ENCODE measurements at places on chromosomes 1 and 21.

GRCh38 chr1:156412653-156413321, 43.8 kb downstream of the RHBG start:
- no peak for DNase-seq

DNA sequence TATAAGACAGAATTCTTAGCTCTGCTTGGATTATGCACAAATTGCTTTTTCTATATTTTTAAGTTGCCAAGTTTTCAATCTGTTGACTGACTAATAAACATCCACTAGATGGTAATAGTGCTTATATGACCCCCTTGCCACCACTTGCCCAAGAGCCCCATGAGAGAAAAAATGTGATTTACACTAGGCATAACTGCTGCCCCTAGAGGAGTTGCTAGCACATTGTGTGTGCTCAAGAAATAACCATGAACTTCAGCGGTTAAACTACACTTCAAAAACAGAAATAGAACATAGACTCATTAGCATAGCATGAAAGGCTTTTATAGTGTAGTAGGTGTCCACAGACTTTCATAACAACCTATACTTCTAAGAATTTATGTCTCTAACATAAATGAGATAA, 61.4 kb downstream of the BRINP3 start:
- DNase-seq: no peak

GRCh38 chr1:187471555-187471954, 642.8 kb downstream of the PLA2G4A start:
- DNase-seq: no peak

- DNase-seq: no peak
Observed at GRCh38 chr1:54144366-54144765, 8.4 kb downstream of the CDCP2 start.

DNA sequence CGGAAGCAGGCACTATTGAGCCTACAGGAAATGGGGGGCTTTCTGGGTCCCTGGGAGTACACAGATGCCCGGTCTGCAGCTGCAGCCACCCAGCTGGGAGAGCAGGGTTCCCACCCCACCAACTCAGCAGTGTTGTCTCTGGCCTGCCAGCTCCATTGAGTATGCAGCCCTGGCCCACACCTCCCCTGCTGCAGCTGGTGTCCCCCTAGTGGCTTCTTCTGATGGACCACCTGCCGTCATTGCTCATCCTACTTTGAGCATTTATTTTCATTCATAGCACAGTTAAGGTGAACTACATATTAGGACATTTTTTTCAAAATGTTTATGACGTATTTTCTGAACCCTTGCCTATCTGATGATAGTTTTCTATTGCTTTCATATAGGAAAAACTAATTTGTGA, 189.8 kb upstream of the LYPLAL1 start:
- DNase-seq: no peak

- no peak for DNase-seq
Observed at GRCh38 chr1:208243527-208243966, 637 bp downstream of the PLXNA2 start.

- DNase-seq: no peak
Observed at GRCh38 chr21:38637161-38637560, 138.9 kb upstream of the ERG start.

DNA sequence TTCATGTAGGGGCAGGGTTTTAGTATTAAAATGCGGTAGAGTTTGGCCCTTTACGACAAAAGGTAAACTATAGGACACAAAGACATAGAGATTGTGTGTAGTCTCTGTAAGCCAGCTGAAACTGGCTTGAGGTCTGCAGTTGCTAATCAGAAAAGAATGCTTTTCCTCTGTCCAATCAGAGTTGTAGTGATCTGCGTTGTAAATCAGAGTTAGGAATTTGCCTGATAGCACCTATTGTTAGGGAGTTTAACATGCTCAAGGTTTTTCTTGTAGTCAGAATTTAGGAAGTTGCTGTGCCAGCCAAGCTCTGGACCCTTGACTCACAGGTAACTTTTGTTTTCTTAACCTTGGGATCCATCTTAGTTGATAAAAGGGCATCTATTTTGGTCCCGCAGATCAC, 61.2 kb upstream of the VTCN1 start:
- no peak for DNase-seq

GRCh38 chr1:23168445-23169194, at the start of gene LUZP1:
Gene LUZP1, minus strand, starts transcription at chr1:23168856.
- DNase-seq: peak; percentile 86

GRCh38 chr1:78779831-78780230, 130.2 kb downstream of the IFI44 start:
- DNase-seq: no peak

DNA sequence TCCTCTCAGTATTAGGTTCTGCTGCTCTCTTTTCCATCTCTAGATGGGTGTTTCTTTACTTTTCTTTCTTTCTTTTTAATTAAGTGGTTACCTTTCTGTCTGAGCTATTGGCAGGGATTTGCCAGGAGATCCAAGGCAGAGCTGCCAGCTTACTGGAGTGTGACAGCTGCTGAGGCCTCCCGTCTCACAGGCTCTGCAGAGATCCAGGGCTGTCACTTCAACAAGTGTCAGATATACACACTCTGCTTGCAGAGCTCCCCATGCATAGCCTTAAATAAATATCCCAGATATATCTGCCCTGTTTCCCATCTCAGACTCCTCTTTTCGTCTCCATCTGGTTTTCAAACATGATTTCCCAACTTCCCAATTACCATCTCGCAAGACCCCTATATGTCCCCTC, 124.3 kb downstream of the NOS1AP start:
- no peak for DNase-seq

- no peak for DNase-seq
Observed at GRCh38 chr1:61227857-61228550, 145.6 kb downstream of the NFIA start.

DNA sequence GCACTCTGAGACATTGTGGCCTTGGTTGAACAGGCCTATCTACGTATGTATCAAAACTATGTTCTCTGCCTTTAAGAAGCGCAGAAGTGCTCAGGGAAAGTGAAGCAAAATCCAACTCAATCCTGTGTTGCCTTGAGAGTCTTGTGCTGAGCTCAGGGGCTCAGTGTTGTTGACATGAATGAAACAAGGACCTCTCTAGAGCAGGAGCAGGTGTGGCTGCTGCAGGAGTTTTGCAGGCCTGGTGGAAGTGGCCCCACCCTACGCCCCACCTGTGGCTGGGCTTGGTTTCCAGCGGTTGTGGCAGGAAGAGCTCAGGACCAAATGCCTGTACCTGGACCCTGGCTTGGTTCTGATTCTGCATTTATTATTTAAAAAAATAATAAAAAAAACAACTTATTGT, 20.9 kb downstream of the CA6 start:
- no peak for DNase-seq

DNA sequence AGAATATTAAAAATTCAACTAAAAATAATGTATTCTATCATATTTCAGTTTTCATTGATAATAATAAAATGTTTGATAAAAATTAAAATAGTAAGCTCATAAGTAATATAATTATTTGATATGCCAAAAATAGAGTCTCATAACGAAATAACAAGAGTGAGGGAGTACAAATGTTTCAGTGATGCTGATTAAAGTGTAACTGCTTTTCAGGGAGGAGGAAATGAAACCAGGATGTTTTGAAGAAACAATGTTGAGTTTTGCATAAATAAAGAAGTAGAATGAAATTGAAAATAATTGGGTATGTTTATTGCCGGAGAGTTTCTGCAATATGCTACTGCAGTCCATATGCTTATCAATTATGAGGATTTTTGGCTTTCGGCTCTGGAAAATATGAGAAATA, 1159.8 kb upstream of the ADGRL2 start:
- no peak for DNase-seq

GRCh38 chr1:85325920-85326319, 49.5 kb upstream of the BCL10 start:
- no peak for DNase-seq

DNA sequence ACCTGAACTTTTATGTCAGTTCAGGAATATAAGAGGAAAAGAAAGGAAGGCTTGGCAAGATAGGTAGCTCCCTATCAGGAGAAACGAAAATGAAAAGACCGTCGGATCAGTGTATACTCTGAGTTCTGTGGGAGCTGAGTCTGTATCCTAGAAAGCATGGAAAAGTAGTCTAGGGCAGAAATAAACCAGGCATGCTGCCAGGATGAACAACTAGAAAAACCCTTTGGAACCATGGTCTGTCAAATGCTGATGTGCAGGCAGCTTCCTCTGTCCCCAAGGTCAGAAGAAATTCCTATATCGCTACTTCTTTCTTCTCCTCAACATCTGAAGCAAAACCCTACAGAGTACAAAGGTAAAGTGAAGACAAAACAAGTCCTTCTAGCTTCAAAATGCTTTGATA, 268.8 kb downstream of the ST6GALNAC3 start:
- no peak for DNase-seq

DNA sequence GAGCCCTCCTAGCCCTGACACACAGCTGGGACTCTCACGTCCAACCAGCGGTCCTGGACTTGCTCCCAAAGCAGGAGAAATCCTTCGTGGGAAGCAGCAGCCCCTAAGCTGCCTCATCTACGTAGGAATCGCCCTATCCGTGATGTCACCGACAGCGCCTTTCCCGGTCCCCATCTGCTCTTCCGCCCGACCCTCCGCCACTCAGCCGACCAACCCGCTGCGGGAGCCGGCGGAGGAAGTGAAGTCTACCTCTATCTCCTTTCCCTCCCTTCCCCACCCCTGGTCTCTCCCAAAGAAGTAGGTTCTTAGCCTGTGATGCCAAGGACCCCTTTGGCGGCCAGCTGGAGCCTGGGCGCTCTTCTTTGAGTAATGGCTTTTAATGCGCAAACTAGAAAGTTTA, 272.1 kb downstream of the FAM72C start:
- no peak for DNase-seq

- DNase-seq: no peak
Observed at GRCh38 chr21:46314441-46315020, 9.1 kb downstream of the C21orf58 start.

GRCh38 chr1:43473463-43473862, 19.7 kb upstream of the HYI start:
- no peak for DNase-seq

GRCh38 chr1:28573564-28573963, 18.5 kb upstream of the RAB42 start:
- DNase-seq: no peak

GRCh38 chr1:29984862-29985605, 738.4 kb downstream of the MATN1 start:
- no peak for DNase-seq

DNA sequence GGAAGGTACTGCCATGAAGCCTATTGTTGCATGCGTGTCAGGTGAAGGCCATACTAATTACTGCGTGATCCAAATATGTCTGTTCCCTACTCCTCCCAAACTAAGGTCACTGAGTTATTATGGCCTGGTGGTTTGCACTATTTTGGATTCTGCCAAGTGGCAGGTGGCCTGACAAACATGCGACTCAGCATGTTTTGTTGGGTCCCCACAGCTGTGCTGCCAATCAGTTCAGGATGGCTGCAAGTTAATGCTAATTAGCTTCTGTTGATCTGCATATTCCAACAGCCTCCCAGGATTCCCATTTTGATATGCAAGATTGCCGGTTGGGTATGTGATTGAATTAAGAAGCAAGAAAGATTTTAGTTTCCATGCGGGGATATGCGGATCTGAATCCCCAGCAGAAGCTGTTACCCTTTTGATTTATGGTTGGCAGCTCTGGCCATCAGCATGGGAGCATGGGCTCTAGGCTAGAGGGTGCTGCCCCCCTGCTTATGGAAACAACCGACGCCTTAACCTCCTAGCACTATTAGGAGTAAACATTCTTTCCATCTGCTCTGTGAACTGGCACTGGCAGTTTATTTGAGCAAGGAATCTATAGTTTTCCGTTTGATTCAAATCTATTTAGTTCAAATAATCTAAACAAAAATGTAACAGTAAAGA, 429.8 kb upstream of the C1orf87 start:
- DNase-seq: no peak

GRCh38 chr1:93051961-93052360, 27.1 kb upstream of the MTF2 start:
- DNase-seq: no peak

GRCh38 chr1:36864182-36864822, 170.0 kb downstream of the GRIK3 start:
- no peak for DNase-seq

- DNase-seq: no peak
Observed at GRCh38 chr1:155030243-155030795, 3.3 kb downstream of the DCST2 start.

GRCh38 chr1:103387898-103388297, 137.6 kb upstream of the RNPC3 start:
- no peak for DNase-seq

DNA sequence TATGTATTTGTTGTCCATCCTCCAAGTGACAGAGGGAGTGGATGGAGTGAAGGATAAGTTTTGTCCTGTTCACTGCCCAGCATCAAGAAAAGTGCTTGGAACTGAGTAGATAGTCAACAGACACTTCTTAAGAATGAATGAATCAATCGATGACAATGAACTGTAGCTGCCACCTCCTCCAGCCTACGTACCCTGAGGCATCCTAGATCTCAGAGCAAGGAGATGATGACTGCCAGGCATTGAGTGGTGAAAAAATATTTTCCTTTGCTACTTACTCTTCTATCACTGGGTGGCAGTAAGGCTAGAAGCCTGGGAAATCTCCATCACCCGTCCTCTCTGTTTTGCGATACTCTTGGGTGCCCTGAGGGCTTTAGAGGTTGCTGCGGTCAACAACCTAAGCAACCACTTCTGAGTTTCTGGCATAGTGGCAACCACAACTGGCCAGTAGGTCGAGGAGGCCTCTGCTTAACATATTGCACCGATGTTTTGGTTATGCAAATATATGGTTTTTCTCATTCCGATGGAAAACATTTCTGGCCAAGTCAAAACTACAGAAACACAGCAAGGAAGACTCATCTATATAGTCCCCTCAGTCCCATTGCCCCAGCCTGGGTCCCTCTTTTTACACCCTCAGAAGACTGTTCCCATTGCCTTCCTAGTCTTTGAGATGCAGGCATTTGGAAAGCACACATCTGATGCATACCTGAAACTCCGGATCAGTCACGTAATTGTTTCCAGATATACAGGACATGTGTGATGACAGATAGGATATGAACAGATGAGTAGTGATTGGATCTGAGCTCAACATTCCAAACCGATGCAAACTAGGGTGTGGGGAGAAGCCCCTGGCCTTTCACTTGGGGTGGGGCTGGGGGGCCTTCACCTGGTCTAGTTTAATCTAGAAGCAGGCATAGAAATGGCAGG, 136.8 kb downstream of the RUNX1 start:
- DNase-seq: no peak

GRCh38 chr1:212827171-212827776, 20.2 kb downstream of the SPATA45 start:
- DNase-seq: no peak

DNA sequence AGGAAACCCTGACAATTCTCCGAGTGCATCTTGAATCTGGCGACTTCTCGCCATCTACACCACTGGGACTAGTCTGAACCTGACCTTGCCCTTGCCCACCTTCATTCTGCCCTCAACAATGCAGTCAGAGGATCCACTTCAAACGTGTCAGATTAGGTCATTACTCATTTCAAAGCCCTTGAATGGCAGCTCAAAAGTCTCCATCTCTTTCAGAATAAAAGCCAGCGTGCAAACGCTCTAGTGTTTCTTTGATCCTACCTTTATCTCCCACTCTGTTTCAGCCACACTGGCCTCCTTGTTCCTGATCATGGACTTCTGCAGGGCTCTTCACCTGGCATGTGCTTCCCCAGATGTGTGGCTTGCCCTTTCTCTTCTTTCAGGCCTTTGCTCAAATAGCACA, 31.3 kb downstream of the SLC30A1 start:
- no peak for DNase-seq

- no peak for DNase-seq
Observed at GRCh38 chr1:221045151-221045550, 165.9 kb downstream of the HLX start.

GRCh38 chr1:225156254-225156653, 226.8 kb downstream of the DNAH14 start:
- no peak for DNase-seq

- DNase-seq: no peak
Observed at GRCh38 chr1:220813013-220813412, 26.3 kb downstream of the MTARC1 start.
